ENCODE measurements at places on chromosomes 16 and 17.
A peak's percentile ranks its signal among the peaks of the same experiment; 100 is the strongest.

- DNase-seq: no peak
Observed at GRCh38 chr16:49499869-49500610, 126.4 kb downstream of the C16orf78 start.

- peak; percentile 90 for DNase-seq
Observed at GRCh38 chr16:58628845-58629732, 537 bp downstream of the CNOT1 start.

GRCh38 chr16:72199761-72200337, 27.9 kb upstream of the PMFBP1 start:
- DNase-seq: no peak

DNA sequence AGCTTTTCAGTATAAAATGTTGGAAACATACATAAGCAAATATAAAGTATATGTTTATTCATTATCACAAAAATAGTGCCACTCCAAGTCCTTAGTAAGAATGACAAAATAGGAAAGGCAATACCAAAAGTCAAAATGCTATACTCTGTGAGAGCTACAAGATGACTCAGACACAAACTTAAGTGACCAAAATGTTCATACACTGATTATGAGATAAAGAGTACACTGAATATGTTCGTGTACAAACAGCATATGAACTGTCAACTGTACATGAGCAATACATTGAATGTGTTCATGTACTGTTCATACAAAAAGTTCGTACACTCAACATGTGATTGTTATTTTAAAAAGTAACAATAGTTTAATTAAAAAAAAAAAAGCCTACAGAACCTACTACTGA, 103.3 kb downstream of the CA4 start:
- DNase-seq: no peak

DNA sequence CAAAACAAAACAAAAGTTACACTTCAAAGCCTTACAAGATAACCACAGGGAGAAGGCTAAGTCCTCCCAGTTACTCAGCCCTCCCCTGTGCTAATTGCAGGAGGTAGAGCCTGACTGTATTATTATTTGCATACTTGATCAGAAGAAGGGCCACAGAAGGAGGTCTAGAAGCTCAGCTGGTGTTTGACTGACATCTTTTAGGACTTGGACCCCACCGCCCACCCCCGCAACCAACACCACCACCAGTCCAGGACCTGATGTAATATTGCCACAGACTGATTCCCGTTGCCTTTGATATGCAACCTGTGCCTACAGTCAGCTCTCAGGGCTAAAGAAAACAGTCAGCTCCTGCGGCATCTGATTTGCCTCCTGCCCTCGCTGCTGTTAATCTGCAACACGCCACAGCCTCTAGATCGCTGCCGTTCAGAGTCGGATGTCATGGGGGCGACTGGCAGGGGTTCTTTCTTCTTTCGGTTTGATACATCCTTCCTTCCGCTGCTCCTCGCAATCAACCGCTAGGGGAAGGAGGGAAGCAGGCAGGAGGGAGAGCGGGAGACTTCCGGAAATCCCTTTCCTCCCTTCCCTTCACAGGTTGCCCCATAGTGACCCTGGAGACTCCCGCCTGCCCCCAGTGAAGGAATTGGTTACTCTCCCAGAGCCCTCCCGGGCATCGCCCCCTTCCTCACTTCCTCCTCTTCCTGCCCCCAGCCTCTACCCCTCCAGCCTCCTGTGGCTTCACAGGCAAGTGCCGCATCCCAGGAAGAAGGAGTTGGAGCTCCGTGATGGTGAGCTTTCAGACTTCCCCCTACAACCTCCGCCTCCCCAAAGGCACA, 90.5 kb upstream of the SOX9 start:
- peak; percentile 37 for DNase-seq

DNA sequence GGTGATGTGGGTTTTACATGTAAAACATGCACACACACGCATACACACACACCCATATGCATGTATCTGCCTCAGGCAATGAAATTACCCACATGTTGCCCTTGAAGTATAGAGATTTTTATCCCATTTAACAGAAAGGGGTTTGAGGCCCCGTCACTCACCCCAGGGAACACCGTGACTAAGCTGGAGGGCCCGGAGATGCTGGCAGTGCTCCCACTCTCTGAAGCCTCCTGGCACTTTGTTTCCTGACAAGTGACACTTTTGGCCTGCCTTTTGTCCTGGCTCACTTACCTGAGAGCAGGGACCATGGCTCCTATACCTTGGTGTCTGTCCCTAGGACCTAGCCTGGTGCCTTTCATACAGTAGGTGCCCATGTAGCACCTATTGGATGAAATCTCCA, 50.0 kb upstream of the TNRC6C start:
- DNase-seq: no peak

GRCh38 chr16:10067835-10068234, 114.4 kb downstream of the GRIN2A start:
- no peak for DNase-seq

- peak; percentile 76 for DNase-seq
Observed at GRCh38 chr16:4053301-4053845, 62.9 kb downstream of the ADCY9 start.

- no peak for DNase-seq
Observed at GRCh38 chr17:52648995-52649394, 490.5 kb upstream of the CA10 start.

DNA sequence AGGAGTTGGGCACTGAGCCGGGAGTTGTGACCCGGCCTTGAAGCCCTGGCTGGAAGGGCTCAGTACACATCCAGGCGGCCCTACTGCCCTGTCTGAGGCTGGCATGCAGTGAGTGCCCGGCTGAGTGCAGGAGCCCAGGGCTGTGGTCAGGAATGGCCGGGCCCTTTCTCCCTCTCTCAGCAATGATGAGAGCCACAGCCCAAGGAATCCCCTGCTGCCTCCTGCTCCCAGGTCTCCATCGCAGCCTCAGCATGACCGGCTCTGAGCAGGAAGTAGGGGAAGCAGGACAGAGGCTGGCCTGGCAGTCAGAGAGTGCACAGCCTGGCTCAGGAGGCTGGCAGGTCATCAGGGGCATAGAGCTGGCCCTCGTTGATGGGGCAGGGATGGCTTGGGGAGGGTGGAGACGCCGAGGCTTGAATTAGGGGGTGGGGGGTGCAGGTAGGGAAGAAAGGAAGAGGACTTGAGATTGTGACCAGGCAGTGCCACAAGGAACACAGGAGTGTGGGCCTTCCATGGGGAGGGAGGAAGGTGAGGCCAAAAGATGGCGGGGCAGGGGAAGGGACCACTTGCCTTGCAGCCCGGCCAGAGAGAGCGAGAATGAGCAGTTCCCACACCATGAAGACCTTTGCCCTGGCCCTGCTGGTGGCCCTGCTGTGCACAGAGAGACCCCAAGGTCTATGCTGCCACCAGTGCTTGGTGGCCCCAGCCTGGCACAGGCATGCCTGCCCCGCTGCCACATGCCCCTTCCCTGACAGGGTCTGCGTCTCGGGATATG, 32.1 kb upstream of the KRT17 start:
- peak; percentile 61 for DNase-seq

DNA sequence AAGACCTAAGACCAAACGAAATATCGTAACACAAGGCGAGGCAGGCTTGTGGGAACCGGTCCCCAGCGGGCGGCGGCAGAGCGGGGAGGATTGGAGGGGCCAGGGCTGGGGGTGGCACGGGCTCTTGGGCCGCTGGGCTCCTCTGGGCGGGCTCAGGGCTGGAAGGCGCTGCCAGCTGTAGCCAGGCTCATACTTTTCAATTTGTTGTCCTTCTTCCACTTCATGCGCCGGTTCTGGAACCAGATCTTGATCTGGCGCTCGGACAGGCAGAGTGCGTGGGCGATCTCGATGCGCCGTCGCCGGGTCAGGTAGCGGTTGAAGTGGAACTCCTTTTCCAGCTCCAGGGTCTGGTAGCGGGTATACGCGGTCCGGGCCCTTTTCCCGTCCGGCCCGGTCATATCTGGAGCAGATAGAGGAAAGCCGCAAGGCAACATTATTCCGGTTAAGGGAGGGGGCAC, 1.5 kb downstream of the HOXB5 start:
- no peak for DNase-seq

GRCh38 chr17:68662037-68662432, 60.9 kb upstream of the FAM20A start:
- DNase-seq: no peak

DNA sequence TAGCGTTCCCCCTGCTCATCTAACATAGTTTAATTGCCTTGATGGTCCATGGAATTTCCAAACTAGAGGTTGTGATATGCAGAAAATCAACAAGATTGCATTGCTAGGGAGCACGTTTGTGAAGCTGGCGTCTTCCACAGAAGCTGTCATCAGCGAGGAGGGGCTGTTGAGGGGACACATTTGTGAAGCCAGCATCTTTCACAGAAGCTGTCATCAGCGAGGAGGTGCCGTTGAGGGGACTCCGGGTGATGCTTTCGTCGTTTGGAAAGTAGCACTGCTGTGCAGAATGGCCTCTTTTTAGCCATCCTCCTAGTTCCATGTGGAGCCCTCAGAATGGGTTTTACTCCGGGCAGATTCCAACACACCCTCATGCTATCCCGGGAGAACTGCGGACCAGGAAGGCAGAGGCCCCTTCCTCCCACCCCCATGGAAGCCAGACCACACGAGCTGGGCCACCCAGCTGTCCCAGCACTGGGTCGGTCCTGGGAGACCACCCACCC, 119.6 kb upstream of the CHMP6 start:
- no peak for DNase-seq

DNA sequence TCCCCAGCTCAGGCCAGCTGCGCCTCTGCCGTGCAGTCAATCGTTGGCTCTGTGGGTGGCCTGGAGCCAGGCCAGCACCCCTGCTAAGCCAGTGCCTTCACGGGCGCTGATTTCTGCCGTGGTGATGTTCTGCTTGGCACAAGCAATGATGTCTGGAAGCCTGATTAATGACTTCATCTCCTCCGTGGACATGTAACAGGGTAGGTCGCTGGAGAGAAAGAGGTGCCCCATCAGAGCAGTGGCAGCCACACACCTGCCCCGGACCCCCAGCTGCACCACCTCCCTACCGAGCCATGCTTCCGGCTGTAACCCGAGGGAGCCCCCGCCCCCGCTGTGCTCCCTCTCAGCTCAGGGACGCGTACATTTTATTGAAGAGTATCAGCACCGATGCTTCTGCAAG, 1.9 kb downstream of the ARL16 start:
- DNase-seq: no peak

DNA sequence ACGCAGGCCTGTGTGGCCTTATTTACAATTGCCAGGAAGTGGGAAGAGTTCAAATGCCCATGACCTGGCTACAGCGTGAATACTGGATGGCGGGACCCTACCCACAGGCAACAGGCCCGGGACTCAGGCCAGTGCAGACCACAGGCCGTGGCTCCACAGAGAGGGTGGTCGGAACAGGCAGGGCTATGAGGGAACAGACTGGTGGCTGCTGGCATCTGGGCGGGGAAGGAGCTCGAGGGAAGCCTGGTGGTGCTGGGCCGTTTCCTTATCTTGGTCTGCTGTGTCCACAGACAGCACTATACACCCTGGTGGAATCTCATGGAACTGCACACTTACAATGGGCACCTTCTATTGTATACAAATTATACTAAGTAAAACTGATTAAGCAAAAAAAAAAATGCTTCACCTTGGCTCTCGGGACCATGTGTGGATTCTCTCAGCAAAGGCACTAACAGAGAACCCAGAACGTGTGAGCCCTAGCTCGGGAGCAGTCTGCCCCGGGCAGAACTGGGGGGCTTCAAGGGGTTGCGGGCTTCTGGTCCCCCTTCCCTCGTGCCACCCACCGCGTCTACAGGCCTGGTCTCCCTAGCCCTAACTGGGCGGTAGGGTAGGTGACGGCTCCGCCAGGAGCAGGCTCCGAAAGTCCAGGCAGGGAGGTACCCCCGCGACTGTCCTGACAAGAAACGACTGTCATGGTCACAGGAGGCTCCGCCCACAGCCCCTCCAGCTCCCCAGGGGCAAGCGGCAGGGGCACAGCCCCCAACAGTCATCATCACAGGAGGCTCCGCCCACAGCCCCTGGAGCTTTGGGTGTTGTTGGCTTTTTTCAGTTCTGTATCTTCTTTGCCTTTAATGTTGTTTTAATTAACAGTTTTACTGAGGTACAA, 21.8 kb downstream of the CEP131 start:
- no peak for DNase-seq

DNA sequence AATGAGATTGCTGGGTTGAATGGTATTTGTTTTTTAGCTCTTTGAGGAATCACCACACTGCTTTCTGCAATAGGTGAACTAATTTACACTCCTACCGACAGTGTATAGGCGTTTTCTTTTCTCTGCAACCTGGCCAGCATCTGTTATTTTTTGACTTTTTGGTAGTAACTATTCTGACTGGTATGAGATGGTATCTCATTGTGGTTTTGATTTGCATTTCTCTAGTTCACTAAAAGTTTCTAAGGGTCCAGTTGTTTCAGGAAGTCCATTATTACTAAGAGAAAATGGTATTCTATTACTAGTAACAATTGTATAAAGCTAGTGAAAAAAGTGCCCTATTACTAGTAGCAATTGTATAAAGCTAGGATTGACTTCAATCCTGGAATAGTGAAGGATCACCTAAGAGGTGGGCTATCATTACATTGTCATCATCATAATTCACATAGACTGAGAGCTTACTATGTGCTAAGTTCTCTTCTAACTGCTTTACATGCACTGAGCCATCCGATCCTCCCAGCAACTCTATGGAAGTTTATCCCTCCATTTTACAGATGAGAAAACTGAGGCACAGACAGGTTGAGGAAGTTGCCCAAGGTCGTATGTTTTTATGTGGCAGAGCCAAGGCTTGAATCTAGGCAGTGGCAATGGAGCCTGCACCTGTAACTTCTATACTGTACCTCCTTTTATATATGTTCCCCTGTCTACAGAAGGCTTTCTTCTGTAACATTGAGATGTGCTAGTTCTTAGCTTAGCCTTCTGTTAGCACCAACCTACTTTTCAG, 13.4 kb upstream of the SMIM36 start:
- DNase-seq: no peak

GRCh38 chr17:8119581-8120519, 1.5 kb upstream of the ALOXE3 start:
- DNase-seq: peak; percentile 83
